ENCODE measurements at places on chromosomes 3 and 15.

- DNase-seq, result no peak
Observed at GRCh38 chr3:150081084-150081483, 110.4 kb upstream of the PFN2 start.

- DNase-seq, result peak; percentile 0
Observed at GRCh38 chr15:81256916-81257315, 60.2 kb downstream of the IL16 start.

GRCh38 chr3:130276203-130276803 is 69.2 kb upstream of the COL6A5 start:
- DNase-seq, result peak; percentile 20

DNA sequence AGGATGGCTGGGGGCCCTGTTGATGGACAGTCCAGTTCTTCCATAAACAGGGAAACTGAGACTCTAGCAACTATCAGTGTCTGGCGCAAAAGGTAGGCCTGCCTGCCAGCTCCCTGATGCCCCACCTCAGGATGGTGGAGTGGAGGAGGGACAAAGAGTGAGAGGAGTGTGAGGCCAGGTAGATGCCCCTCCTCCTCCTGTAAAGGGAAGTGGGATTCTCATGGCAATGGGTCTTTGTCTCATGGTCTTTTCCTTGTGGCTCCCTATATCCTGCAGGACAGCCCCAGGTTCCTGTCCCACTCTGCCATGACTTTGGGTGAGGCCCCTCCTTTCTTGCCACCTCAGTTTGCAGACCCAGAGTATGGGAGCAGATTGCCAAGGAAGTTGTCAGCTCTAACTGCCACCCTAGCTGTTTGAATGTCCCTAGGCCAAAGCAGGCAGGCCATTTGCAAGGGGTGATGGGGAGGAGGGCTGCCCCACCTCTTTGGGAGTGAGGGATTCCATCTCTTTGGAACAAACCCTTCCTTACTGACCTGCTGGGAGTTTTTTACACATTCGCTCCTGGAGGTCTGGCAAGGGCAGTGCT is 2.8 kb upstream of the DNAH1 start:
- DNase-seq, result no peak

DNA sequence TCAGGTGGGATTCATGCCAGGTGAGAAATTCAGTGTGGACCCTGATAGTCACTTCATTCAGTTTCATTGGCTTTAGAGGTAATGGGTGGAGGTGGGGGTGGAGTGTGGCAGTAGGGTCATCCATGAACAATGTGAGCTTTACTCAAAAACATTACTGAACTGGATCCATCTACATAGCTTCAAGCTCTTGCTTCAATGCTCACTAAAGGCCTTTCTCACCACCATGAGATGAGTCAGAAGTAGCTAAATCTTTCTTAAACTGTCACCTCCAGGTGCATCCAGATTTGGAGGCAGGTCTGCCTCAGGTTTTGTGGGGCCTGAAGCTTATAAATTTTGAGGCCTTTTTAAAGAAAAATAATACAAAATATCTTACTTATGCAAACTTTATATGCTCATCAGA is 363.6 kb downstream of the CHST2 start:
- DNase-seq, result no peak

GRCh38 chr15:67824976-67825880 is at the start of gene SKOR1:
Gene SKOR1, plus strand, starts transcription at chr15:67825509. Its CDS starts 94 bp downstream, at chr15:67825603.
- DNase-seq, result no peak

All from NCI-H1092 treated with DMSO at 0.1 percent for 48 hours (cell line).